ENCODE measurements at places on chromosomes 16 and 17.

GRCh38 chr16:22225060-22225459, 19.0 kb downstream of the EEF2K start:
- DNase-seq, result no peak

DNA sequence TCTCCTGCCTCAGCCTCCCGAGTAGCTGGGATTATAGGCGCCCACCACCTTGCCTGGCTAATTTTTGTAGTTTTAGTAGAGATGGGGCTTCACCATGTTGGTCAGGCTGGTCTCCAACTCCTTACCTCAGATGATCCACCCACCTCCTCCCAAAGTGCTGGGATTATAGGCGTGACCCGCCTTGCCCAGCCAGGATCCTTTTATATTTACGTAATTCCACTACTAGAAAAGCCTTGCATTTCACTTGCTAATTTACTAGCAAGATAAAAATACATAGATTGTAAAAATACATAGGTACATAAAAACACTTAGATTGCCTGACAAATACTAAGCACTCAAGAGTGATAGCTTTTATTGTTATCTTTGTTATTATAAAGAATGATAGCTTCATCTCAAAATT, 47.5 kb downstream of the GDPD1 start:
- DNase-seq, result no peak

- DNase-seq, result peak; percentile 71
Measured at GRCh38 chr16:4614571-4615383, at the start of gene UBALD1. UBALD1 (minus strand) TSS chr16:4614888; CDS start chr16:4614797, 91 bp downstream.

GRCh38 chr17:45809499-45809898, 25.4 kb downstream of the CRHR1 start:
- DNase-seq, result no peak

Data from natural killer cell (primary cell).